Activated gamma-delta T cell (primary cell): ENCODE measurements at places on chromosomes 7 and 10.

DNA sequence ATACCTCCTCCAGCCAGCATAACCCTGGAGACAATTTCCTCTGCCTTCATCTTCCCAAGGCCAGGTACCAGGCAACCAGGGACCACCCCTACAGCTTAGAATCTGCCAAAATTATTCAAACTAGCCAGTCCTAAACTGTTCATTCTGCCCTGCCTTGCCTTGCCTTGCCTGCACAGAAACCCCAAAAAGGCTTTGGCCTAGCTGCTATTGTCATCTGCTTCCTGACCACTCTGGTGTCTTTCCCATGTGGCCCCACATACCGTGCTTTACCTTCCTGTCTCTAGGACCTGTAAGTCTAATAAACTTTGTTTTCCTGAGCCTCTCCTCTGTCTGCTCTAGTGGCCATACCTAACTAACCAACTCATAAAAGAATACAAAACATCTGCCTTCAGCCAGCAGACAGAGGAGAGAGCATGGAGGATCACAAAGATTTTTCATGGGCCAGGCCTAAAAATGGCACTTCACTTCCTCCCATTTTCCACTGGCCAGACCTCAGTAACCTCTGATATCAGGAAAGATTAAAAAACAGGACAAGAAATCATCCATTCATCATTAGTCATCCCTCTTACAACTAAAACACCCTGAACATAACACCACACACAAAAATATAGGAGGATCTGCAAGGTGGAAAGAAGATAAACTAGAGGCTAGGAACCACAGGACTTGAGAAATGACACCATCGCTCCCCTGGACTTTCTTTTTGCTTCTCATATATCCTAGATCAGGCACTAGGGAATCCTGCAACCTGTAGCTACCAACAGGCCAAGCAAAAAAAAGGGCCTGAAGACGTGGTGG is 51.5 kb downstream of the IMMP2L start:
- DNase-seq = no peak

DNA sequence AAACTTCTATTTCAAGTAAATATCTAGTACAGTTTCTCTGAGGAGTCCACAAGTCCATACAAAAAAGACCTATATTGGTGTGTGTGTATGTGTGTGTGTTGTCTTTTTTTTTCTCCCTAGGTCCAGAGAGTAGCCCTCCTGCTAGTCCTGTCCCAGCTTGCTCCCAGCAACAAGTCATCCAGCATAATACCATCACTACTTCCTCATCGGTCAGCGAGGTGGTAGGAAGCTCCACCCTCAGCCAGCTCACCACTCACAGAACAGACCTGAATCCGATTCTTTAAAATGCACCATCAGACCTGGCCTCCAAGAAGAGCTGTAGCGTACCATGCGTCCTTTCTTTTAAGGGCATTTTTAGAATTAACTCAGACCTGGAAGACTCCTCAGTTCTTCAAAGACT is 139.1 kb downstream of the TRIL start:
- DNase-seq = no peak

DNA sequence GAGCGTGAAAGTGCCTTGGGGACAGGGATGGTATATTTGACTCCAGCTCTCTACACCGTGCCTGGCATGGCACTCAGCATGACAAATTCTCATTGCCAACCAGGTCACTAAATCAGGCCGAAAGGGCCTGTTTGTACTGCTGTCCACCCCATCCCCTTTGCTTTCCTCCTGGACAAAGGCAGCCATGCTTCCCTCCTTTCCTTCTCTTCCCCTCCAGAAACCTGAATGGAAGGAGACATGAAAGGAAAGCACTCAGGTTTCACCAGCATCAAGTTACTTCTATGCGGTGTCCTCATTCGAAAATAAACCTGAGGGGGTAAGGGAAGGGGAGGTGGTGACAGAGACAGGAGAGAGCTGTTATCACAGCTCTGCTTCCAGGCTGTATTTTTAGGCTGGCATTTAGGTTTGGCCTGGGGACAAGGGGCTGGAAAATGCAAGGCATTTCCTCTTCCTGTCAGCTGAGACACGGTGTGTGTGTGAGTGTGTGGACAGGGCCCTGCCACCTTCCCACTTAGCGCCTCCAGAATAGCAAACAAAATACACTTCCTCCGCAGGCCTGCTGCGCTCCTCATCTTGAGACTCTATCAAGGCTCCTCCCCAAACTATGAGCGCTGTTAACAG is 79.9 kb upstream of the COL13A1 start:
- no peak for DNase-seq

- DNase-seq = no peak
These were observed 221.5 kb upstream of the GHITM start for GRCh38 chr10:83917537-83918506.

GRCh38 chr10:59383436-59383835 is 21.1 kb upstream of the FAM13C start:
- no peak for DNase-seq

DNA sequence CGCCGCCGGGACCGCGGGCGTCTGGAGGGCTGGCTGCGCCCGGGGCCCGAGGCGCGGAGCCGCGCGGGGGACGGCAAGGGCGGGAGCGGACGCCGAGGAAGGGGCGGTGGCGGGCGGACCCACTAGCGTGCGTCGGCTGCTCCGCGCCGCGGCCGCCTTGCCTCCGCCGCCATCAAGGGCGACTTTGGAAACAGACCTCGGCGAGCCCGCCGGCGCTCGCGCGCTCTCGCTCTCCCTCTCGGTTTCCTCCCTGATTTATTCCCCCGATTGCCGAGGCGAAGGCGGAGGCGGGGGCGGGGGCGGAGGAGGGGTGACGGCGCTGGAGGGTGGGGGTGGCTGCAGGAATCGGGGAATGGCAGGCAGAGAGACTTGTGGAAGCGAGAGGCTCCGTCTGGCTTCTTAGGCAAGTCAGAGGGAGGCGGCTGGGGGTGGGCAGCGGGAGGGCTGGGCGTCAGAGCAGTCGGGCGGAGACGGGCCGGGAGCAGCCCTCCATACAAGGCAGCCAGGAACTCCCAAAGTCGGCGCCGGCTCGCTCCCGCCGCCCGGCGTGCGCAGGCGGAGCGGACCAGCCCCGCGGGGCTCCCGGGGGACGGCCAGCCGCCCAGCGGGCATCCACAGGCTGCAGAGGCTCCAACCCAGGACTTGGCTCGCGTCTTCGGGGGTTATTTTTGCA is at the start of gene CACNA2D1:
CACNA2D1 (minus strand) TSS at position 231 of the 673 bp plus-strand sequence.
- DNase-seq = no peak

DNA sequence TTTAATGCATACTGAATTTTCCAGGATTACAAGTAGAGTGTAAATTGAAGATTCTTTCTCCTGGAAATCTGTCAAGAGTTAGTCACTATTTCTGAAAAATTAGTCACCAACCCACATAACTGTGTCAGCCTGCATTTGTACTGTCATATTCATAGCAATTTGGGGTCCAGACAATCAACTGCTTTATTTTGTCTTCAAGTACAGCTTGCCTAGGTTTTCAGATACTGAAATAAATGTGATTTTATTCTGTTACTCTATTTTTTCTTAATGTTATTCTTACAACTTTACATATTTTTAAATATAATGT is 55.1 kb downstream of the CUBN start:
- DNase-seq = no peak

- DNase-seq = no peak
These were observed 164.7 kb upstream of the LANCL2 start for GRCh38 chr7:55200441-55200840.

- no peak for DNase-seq
These were observed 506 bp downstream of the CTTNBP2 start for GRCh38 chr7:117872561-117873309.

DNA sequence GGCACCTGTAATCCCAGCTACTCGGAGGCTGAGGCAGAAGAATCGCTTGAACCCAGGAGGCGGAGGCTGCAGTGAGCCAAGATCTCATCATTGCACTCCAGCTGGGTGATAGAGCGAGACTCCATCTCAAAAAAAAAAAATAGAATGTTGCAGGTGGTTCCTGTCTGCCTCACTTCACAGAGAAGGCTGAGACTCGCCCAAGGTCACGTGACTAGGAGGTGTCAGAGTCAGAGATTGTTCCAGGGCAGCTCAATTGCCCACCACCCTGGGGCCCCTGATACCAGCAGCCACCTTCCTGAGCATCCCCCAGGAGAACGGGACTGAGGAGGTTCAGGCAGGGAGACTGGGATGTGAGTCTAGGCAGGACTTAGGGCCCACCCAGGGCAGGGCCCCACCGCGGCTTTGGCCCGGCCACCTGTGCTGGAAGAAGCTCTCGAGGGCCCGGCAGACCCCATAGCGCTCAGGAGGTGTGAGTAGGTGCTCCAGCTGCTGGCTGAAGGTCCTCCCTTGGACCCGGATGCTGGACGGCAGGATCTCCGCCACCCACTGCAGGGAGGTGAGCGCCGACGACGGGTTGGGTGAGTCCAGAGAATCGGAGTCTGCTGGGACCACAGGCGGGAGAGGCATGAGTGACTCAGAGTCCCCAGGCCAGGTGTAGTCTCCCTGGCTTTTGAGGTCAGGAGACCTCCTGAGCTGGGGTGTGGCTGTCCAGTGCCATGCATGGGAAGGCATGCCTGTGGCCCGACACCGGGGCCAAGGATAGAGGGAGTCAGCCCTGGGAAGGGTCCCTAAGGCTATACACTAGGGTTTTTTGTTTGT is 30.9 kb downstream of the GRID2IP start:
- DNase-seq = no peak

GRCh38 chr10:74194545-74194944 is 43.5 kb downstream of the ADK start:
- DNase-seq = no peak

GRCh38 chr7:8178353-8178752 is 83.6 kb downstream of the ICA1 start:
- DNase-seq = no peak

DNA sequence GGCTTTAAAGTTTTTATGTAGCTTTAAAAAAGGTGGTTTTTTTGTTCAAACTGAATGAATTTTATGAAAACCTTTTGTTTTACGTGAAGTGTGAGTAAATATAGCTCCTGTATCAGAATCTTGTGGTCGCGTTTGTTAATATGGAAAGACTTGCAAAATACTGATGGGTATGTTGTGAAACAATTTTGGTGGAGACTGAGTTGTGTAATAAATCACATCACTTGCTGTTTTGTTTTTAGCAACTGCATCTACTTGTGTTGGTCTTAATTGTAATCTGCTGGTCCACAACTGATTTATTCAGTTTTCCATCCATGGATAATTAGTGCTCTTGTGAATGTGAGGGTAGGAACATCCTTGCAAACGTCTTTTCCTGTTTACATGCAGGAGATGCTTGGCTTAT is 10.5 kb downstream of the PLXDC2 start:
- no peak for DNase-seq

DNA sequence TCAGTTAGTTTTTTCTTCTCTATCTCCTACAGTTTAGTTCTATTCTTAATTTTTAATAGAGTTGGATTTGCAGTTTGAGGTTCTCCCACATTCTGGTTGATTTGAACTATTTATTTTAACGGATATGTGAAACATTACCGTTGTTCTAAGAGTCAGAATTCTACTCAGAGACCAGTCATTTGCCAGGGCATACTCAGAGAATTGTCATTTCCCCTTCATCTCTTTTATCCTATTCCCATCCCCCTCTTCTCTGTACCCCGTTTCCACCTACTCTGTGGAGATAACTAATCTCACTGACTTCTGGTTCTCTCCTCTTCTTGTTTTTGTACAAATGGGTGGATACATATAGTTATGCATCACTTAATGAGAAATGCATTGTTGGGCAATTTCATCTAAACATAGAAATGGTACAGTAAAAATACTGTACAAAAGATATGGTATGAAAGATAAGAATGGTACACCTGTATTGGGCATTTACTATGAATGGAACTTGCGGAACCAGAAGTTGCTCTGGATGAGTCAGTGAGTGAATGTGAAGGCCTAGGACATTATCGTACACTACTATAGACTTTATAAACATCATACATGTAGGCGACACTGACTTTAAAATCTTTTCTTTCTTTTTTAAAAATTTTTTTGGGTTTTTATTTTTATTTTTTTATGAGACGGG is 53.1 kb downstream of the INPP5F start:
- DNase-seq = no peak

- no peak for DNase-seq
These were observed 222.5 kb upstream of the CACNA2D1 start for GRCh38 chr7:82665966-82666507.

GRCh38 chr10:119523895-119524719 is 18.4 kb downstream of the RGS10 start:
- DNase-seq = no peak

DNA sequence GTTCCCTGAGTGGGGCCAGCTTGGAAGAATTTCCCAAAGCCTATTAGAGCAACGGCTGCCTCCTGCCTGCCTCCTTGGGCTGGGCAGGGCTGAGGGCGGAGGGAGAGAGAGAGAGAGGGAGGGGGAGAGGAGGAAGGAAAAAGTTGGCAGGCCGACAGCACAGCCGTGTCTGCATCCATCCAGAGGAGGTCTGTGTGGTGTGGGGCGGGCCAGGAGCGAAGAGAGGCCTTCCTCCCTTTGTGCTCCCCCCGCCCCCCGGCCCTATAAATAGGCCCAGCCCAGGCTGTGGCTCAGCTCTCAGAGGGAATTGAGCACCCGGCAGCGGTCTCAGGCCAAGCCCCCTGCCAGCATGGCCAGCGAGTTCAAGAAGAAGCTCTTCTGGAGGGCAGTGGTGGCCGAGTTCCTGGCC is at the start of gene AQP1:
AQP1 (plus strand) TSS at position 293 of the 409 bp plus-strand sequence; CDS start at position 350, 57 bp downstream.
- DNase-seq = no peak

GRCh38 chr7:31071645-31072029 is 19.5 kb downstream of the ADCYAP1R1 start:
- no peak for DNase-seq

- no peak for DNase-seq
These were observed 65.3 kb upstream of the WAC start for GRCh38 chr10:28467615-28468014.

DNA sequence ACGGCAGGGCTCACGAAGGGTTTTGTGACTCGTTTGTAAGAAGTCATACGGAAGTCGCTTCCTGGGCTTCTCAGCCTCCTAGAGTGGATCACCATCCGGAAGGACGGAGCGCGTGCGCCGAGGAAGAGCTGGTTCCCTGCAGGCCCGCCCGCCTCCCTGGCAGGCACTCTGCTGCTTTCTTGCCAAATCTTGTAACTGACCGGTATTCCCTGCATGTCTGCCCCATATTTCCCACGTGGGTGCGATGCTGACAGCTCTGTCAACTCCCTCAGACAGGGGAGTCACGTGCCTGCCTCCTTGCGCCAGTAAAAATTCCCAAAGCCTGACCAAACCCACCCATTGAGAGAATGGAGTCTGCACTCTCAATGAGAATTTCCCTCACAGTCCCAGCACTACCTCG is 12.7 kb downstream of the SHH start:
- DNase-seq = no peak

DNA sequence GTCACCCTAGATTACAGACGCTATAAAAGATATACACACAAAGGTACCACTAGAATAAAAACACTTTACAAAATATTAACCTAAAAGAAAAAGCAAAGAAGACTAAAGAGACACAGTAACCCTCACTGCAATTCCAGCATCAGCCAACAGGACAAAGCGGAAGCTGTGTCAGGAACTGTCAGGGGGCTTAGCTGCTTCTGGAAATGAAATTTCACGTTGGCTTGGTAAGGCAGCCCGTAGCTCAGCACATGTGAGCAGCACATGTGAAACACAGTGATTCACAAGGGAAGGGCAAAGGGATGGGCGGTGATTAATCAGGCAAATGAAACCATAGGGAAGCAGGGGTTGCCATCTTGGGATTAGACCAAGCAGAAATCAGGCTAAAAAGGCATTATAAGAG is 195.4 kb downstream of the MGMT start:
- DNase-seq = no peak
